LNCaP clone FGC (cell line): ENCODE measurements at places on chromosomes 3 and 15.

- DNase-seq = no peak
These were observed 133.5 kb upstream of the ONECUT1 start for GRCh38 chr15:52923626-52924025.

GRCh38 chr15:72614810-72615532 is 39.5 kb upstream of the GOLGA6B start:
- DNase-seq = no peak

- DNase-seq = no peak
These were observed 8.1 kb upstream of the GAP43 start for GRCh38 chr3:115615001-115615814.

- DNase-seq = no peak
These were observed 1.6 kb upstream of the LRRC31 start for GRCh38 chr3:169871129-169871886.

GRCh38 chr15:92920595-92921161 is 20.6 kb downstream of the CHD2 start:
- no peak for DNase-seq

DNA sequence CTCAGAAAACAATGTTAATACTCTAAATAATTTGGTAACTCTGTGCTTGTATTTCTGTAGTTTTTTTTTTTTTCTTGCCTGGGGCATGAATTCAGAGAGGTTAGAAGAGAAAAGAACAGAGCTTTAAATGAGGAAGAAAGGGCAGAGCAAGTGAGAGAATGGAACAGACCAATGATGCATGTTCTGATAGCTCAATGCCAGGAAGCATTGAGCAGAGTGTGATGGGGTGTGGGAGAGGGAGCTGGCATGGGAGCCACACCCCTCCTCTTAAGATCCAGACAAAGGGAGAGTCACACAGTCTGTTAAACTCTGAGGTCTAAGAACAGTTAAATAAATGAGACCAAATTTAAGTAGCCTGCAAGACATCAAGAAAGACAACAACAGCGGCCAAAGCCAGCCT is 538.6 kb downstream of the TUSC7 start:
- no peak for DNase-seq

- DNase-seq = peak; percentile 47
These were observed 34.8 kb downstream of the COMMD2 start for GRCh38 chr3:149717391-149718056.

- no peak for DNase-seq
These were observed 72.6 kb upstream of the IL12A start for GRCh38 chr3:159916052-159916451.

- DNase-seq = no peak
These were observed 264.6 kb downstream of the RORA start for GRCh38 chr15:60964527-60964926.

DNA sequence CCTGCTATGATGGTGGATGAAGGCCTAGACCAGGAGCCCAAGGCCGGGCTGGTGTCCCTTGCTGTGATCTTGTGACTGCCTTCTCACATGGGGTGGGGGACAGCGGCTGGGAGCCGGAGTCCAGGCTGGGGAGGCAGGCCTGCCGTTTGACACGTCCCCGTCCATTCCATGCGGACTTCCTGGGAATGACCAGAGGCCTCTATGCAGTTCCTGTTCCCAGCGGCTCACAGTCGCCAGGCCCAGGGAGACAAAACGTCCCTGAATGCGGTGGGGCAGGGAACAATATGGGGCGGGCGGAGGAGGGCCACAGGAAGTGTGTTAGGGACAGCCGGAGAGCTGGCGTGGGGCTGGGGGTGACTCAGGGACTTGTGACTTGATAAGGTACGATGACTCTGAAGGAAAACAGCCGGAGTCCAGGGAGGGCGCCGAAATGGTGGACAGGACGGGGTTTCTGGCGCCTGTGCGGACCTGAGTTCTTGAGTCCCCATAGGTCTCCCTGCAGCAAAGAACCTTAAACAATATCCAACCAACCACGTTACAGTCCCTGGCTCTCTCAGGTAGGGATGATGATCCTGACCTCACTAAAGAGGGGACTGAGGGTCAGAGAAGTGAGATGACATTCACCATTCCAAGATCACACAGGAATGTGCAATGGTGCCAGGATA is 40.5 kb upstream of the SMAD6 start:
- no peak for DNase-seq

DNA sequence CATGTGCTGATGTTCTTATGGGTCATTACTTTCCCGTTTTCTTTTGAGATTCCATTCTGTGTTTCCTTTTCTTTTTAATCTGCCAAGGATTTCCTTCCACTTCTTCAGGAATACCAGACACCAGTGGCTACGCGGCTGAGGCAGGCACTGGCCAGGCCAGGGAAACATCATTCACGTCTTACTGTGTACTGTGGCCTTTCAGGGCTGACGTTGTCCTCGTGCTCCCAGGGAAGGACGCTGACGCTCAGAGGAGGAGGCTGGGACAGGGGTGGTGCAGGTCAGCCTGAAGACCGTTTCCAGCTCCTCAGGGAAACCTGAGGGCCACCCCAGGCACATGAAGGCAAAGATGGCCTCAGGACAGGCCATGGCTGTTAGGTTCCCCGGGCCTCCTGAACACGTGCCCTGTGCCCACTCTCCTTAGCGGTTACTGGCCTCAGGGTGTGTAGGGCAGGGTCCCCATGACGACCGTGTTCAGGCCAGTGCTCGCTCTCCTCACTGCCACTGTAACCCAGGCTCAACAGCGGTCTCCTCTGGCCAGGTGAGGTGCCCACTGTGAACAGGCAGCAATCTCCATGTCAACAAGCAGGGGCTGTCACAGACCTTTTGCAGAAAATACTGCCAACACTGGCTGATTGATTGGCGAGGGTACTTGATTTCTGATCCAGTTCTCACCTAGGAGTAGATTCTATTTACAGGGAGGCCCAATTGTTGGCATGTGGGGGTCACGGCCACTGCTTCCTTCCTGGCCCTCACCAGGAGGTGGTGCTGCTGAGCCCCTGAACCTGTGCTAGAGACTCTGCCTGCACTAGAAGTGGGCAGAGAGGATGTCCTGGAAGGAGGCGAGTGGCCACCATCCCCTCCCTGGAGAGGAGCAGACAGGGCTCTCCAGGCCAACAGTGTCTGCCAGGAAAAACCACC is 169.5 kb downstream of the ATP10A start:
- no peak for DNase-seq

DNA sequence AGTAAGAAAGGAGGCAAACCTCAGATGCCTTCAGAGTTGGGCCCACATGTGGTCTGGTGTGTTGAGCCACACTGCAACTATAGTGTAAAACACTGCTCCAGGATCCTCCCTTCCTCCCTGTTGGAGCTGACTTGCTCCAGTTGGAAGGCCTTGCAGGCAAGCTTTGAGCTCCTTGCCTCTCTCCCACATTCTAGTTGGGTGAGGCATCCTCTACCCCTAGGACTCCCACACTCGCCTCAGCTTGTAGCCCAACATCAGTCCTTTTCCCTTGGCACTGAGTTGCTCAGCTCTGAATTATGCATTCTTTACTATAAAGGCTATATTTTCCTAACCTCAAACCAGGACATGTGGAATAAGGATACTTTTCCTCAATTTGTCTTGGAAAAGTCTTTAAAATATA is 143.9 kb downstream of the NECTIN3 start:
- DNase-seq = no peak

DNA sequence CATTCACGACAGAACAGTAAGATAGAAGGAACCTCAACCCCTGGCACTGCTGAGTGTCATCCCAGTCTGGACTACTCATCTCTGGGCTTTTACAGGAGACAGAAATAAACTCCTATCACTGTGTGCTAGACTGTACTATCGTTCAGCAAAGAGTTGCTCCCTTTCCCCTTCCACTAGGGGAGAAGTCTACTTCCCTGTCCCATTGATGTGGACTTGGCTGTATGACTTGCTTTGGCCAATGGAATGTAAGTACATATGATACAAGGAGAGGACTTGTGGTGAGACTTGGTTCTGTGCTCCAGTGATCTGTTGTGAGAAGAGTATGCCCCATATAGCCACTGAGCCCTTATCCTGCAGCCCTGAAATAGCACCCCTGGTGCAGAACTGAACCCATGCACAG is 5.3 kb upstream of the KIF7 start:
- DNase-seq = no peak

DNA sequence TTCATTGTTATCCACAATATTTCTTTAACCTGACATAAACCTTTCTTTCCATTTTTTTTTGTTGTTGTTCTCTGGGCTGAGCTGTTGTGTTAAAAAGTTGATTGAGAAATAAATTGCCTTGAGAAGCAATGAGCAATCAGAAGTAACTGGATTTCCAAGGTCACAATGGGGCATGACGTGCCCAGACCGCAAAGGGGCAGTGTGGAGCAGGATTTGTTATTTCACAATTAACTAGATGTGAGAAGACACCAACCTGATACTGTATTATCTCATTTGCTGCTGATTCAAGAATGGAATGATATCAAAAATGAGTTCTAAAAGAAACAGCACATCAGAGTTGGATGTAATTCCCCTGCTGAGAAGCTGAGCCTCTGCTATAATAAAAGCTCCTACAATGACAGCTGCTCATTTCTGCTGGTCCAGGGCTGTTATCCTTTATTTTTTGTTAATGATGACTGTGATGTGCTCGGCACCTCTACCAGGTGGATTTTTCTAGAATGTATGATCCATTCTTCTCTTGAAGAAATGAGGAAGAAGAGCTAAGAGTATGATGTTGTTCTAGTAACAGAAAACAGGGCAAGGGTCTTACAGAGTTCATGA is 28.1 kb downstream of the CPNE4 start:
- DNase-seq = no peak

- DNase-seq = no peak
These were observed 46.0 kb downstream of the PPCDC start for GRCh38 chr15:75069301-75069925.

DNA sequence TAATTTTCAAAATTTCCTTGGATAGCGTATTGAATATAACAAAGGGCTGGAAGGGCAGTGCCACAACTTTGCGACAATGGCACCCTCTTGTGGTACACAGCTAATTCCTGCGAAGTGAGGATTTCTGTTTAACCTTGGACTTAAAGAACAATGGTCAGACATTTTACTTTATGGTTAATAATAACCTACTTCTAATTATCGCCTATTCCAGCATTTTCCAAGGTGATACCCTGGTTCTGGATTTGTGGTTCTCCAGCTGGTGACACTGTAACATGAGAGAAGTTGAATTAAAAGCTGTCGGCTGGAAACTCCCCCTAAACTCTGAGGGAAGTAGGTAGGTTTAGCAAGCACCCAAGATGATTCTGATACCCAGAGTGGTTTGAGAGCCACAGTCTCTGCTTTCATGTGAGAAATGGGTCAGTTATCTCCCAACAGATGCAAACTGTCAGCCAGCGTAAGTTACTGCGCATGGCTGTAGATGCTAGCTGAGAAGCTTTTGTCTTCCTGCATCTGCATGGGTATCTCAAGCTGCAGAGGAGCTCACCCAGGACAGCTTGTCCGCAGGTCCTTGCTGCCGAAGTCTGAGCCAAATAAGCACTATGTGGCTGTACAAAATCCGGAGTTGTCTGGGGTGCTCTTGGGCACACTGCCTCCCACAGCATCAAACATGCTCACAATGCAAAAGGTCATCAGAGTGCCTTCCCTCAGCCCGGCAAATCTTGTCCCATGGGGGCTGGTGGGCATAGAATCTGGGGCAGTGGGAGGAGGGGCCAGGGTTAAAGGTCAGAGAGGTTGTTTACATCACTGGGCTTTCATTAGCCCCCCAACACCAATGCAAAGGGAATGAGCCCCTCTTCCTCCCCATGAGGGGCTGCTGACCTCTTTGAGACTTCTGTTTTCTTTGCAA is 6.6 kb upstream of the CHSY1 start:
- DNase-seq = peak; percentile 46

GRCh38 chr3:16254916-16255315 is 9.8 kb downstream of the DPH3 start:
- DNase-seq = no peak

DNA sequence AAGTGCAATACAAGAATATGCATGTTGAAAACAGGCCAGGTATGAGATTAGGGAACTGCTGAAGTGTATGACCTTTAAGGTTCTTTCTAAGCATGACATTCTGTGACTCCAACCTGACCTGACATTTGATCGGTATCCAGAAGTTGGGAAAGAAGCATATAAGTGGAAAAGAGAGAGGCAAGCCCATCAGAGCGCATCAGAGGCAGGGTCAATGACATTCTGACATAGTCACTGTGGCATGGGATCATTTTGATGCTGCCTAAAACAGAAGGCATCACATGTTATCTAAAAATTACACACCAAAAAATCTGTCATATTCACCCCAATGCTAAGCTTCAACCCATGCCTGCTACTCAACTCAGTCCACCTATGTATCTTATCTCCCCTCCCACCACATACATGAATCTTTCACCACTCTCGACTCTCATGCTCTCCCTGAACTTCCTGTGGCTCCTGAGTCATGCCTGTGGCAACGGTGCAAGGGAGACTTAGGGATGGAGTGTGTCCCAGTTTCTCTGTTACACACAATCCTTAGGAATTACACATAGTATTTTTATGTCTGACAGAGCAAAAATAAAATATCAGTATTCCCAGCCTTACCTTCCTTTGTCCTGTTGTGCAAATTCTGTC is 20.5 kb upstream of the LRRN1 start:
- DNase-seq = no peak

DNA sequence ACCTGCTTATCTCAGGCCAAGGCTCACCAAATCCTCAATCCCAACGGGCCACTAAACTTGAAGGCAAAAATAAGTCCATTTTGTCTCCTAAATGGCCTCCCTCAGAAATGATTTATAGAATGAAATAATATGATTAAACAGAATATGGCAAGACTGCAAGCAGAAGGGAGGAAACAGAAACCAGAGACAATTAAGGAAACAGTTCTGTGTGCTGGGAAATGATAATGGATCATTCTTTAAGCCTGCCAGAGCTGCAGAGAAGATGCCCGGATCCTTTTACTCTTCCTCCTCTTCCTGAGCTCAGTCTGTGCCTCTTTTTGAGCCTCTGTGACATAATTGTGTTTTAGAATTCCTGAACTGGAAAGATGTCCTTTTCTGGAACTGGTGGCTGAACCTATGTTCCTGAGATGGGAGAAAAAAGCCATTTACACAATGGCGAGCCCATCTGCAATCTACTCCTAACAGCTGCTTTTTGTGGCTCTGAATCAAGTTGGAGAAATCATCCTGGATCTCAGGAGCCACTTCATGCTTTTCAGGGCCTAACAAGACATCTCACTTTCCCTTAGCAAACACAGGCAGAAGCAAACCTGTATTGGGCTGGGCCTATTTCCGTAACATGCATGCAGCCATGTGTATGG is 2.8 kb upstream of the ABHD2 start:
- DNase-seq = no peak

- DNase-seq = no peak
These were observed 17.3 kb downstream of the IGF2BP2 start for GRCh38 chr3:185807445-185808068.
